ENCODE measurements at places on chromosomes 6 and 20. TPM values are rescaled to one million over a fixed set of nuclear protein-coding genes. Genes with fewer than 3 reads are reported as not detected.

The RBM24 gene
- not detected for total RNA-seq

The BPIFB2 gene
- total RNA-seq = not detected

The LTB gene
- total RNA-seq = 450 TPM

The E2F1 gene
- total RNA-seq = 1.3 TPM

The POM121L2 gene
- total RNA-seq = not detected

The RHAG gene
- not detected for total RNA-seq

The DPM1 gene
- 46.6 TPM for total RNA-seq

The ACTL10 gene
- total RNA-seq = 3.7 TPM

The C6orf163 gene
- 5.0 TPM for total RNA-seq

The AIF1 gene
- 23.0 TPM for total RNA-seq

The EYA4 gene
- not detected for total RNA-seq

The OGFR gene
- total RNA-seq = 79.9 TPM

Data from naive thymus-derived CD8-positive, alpha-beta T cell (primary cell).